ENCODE measurements at places on chromosomes 7 and 10.

DNA sequence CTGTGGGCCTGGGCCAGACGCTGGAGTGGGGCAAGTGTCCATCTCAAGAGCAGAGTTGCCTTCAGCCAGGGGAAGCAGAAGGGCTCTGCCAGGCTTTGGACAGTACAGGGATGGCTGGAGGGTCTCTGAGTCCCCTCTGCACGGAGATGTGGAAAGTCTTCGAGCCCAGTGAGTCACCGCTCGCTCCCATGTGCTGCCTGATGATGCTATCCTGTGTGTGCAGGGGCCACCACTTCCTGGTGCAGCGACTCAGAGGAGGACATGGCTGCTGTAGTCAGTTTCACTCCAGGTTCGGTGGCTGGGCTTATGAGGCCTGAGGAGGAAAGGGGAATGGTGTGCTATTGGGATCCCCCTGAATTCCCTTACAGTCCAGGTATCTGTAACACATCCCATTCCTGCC, 6.0 kb downstream of the ADCYAP1R1 start:
- peak; percentile 85 for ATAC-seq

DNA sequence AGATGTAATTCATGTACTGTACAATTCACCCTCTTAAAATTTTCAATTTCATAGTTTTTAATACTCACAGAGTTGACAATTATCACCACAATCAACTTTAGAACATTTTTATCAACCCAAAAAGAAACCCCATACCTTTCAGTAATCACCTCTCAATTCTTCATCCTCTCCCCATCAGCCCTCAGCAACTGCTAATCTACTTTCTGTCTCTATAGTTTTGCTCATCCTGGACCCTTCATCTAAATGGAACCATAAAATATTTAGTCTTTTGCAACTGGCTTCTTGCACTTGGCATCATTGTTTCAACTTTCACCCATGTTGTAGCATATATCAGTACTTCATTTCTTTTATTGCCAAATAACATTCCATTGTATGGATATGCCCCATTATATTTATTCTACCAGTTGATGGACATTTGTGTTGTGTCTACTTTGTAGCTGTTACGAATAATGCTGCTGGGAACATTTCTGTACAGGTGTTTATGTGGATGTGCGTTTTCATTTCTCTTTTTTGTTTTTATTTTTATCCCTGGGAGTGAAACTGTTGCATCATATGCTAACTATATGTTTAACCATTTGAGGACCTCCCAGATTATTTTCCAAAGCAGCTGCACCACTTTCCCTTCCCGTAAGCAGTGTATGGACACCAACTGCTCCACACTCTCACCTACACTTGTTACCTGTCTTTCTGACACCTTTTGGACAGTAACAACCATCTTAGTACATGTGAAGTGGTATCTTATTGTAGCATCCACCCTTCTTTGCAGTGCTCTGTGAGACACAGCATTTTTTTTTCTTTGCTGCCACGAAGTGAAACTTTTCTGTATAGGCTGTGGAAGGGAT, 65.4 kb upstream of the APBB1IP start:
- ATAC-seq = no peak

- ATAC-seq = no peak
These were observed 86.6 kb downstream of the WDFY4 start for GRCh38 chr10:48771234-48771633.

DNA sequence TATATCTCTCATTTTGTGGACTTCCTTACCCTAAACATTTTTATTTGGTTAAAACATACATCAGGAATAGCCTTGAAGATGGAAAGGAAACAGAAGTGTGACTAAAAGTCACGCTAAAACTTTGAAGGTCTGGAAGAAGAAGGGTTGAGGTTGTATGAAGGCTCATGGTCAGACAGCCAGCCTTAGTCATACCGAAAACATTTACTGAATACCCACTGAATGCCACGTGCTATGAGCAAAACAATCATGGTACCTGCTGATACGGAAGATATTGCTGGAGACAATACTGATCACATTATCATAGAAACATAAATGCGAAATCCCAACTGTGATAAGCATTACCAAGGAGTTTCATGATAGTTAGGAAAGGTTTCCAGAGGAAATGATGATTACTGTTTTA, 64.0 kb downstream of the PDZD8 start:
- no peak for ATAC-seq

DNA sequence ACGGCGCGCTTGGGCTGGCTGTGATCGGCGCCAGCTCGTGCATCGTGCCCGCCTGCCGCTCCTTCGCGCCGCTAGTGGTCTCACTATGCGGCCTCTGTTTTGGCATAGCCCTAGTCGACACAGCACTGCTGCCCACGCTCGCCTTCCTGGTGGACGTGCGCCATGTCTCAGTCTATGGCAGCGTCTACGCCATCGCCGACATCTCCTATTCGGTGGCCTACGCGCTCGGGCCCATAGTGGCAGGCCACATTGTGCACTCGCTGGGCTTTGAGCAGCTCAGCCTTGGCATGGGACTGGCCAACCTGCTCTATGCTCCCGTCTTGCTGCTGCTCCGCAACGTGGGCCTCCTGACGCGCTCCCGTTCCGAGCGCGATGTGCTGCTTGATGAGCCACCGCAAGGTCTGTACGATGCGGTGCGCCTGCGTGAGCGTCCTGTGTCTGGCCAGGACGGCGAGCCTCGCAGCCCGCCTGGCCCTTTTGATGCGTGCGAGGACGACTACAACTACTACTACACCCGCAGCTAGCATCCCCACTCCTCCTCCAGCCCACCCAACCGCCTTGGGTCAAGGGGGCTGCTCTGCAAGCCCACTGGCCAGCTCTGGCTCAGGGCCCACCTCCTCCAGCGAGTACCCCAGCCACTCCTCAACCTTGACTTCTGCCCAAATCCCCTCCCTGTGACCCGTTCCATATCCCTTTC, 1.9 kb downstream of the SLC18A3 start:
- no peak for ATAC-seq

GRCh38 chr7:127946111-127946510, 85.1 kb downstream of the LRRC4 start:
- ATAC-seq = no peak

DNA sequence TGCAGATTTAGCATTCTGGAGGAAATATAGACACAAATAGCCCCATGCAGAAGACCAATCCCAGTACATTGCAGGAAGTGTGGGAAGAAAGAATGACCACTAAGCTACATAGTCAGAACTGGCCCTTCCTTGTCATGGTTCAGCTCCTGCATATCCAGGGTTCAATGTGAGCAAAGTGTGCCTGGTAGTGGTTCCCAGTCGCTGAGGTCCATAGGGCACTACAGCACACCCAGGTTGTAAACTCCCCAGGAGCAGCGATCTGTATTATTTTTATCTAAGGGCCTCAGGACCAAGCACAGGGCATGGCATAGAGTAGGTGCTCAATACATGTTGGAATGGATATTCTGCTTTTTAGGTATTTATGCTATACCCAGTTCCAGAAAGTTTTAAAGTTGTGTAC, 114.4 kb downstream of the RTKN2 start:
- ATAC-seq = no peak

DNA sequence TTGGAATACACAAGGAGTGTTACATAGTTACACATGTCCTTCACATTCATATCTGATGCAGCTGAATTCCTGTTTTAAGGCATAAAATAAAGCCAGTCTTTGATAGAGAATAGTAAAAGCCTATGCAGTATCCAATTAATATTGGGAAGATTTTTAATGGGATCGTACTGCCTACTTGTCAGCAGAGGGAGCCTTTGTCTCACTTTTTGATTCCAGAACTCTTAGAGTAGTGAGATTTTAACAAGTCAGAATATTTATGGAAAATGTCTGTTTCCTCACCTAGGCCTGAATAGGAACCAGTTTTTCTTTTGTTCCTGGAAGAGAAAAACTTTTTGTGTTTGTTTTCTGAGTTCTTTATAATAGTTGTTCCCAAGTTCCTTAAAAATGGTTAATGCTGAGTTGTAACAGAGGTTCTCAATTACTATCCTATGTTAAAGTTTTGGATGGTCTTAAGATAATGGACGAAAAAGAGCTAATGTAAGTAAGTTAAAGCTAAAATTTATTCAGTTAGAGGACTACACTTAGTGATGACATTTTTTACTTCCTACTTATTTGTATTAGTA, 114.0 kb downstream of the BBS9 start:
- peak; percentile 43 for ATAC-seq

DNA sequence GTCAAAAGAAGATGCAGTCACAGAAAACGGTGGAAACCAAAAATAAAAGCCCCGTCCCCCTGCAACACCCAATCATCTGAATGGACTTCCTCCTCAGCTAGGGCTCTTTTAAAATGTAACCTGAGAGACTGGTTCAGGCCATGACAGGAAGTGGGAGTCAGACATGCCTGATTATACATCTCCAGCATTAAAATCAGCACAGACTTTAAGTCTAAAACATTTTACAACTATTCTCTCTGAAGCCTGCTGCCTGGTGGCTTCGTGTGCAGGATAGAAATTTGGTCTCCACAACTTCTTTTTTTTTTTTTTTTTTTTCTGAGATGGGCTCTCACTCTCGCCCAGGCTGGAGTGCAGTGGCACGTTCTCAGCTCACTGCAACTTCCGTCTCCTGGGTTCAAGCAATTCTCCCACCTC, 30.3 kb downstream of the HACD1 start:
- ATAC-seq = no peak

DNA sequence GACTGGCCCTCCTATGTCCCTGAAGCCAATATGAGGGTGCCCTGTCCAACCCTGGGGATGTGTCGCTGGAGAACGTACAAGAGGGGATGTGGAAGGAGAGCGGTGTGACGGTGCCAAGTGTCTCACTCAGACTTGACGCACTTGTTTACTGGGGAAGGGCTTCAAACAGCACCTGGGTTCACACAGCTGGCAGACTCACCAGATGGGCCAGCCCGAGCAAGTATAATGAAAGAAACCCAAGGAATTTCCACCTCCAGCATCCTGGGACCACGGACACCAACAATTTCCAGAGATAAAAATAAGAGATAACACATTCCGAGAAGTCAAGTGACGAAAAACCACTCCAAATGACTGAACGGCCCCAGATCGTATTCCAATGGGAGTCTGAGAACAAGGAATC, 5.3 kb downstream of the ATP5MF start:
- no peak for ATAC-seq

DNA sequence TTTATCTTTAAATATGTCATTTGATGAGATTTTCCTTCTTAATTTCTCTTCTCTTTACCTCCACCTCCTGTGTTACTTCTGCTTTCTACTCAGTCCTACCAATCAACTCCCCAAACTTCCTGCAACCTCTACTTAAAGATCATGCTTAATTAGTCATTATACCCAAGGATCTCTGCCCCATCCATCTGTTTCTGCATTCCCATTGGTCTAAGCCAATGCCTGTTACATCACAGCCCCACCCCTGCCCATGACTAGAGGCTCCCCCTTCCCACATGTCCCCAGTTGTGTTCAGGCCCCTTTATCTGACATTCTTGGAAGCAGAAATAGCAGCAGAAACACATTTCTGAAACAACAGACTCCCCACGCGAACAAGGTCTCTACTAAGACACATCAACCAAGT, 319.1 kb upstream of the NFE2L3 start:
- ATAC-seq = no peak

- no peak for ATAC-seq
These were observed 9.0 kb upstream of the RHBDD2 start for GRCh38 chr7:75869776-75870379.

GRCh38 chr7:32163141-32163806, 93.1 kb upstream of the PDE1C start:
- no peak for ATAC-seq

- ATAC-seq = no peak
These were observed 151.1 kb downstream of the SEM1 start for GRCh38 chr7:96558530-96558929.

GRCh38 chr10:97731346-97732051, 5.4 kb upstream of the ZFYVE27 start:
- ATAC-seq = peak; percentile 88

DNA sequence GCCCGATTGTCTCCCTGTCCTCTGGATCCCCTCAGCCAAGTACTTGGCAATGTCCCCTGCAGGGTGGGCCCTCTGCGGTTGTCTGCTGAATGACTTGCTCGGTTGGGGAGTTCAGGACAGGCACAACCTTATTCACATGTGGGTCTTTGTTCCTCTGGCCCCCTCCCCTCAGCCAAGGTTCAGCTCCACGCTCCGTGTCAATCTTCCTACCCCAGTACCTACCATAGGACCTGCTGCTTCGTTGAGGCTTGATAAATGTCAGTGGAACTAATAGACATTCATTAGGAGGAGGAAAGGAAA, 7.1 kb downstream of the CPA5 start:
- ATAC-seq = peak; percentile 12

DNA sequence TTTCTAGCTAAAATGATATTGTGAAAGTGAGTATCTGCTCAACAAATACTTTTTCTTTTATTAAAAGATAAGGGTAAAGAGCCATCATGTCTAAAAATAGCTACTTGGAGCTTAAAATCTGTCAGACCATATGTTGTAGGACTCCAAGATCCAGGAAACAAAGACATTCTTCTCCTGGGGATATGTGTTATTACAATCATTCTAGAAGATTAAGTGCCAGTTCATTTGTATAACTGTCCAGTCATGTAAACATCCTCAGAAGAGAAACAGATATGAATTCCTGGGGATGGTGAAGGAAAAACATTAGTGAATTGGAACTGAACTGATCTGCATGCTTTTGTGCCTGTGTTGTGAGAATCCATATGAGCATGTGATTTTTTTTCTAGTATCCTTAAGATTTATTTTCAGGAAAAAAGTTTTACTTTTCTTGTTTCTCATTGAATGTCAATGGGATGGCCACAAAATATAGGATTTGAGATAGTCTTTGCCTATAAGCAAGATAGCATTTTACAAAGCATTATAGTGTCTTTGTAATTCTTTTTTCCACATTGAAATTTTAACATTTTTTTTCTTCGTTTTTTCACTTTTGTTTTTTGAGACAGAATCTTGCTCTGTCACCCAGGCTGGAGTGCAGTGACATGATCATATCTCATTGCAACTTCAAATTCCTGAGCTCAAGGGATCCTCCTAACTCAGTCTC, 14.4 kb upstream of the MTERF1 start:
- no peak for ATAC-seq

- no peak for ATAC-seq
These were observed 57.4 kb downstream of the CDK6 start for GRCh38 chr7:92778972-92779371.

DNA sequence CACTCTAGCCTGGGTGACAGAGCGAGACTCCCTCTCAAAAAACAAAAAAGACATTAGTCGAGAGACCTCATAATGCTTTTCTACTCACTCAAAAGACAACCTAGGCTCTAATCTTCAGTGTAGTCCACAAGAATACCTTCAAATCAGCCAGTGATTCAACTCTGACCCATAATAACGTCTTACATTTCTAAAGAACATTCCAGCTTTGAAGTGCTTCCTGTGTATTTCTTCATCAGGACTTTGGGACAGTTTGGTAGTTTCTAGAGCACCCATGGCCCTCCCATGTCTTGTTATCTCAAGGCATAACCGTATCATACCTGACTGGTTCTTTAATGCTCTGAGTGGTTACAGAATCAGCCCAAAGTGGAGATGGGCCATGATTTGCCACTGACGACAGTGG, 221.3 kb downstream of the SKIDA1 start:
- ATAC-seq = no peak

GRCh38 chr10:116178086-116178605, 94.9 kb downstream of the GFRA1 start:
- no peak for ATAC-seq

Measured in motor neuron (in vitro differentiated cells).